ENCODE measurements at places on chromosomes 5 and 9.

DNA sequence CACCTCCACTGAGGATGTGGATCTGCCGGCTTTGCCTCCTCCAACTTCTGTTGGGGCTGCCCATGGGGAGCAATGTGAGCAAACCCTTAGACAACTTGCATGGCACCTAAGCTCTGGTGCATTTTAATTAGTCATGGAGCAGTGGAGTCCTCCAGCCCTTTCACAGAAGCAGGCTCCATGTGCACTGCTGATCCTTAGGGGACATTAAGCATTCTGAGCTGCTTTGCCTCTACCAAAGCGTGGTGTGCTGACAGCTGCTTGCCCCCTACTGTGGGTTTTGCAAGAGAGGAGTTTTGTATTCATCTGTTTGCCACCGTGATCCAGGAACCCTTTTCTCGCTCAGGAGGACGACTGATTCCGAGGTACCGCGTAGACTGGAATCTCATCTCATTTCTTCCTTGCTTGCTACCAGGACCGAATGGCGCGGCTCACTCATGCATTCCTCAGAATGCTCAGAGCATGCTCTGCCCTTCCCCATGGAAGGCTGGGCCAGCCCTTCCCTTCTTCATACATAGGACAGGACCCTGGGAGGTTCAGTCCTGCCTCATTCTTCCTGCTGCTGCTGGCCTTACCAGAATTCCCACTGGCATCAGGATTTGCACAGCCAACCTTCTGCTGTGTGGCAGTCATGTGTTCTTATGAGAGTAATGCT is 432.5 kb downstream of the GADD45G start:
- DNase-seq: no peak

- no peak for DNase-seq
Measured at GRCh38 chr9:134454476-134454857, 128.2 kb downstream of the RXRA start.

DNA sequence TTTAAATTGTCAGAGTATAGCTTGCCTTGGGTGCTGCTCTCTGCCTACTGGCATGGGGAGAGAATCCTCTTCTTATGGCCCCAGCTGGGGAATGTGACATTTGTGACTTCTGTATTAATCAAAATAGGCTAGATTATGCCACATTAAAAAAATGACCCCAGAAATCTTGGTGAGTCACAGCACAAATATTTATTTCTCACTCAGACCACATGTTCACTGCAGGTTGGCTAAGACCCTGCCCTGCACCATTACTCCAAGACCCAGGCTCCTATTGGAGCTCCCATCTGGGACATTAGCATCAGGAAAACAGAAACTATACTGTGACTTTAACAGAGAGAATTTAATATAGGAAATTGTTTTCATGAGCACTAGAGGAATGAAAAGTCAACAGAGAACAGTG is 16.6 kb upstream of the WHRN start:
- DNase-seq: no peak

GRCh38 chr5:136034492-136034891 is 5.7 kb downstream of the TGFBI start:
- no peak for DNase-seq

GRCh38 chr5:83220331-83220730 is 143.0 kb downstream of the XRCC4 start:
- no peak for DNase-seq

DNA sequence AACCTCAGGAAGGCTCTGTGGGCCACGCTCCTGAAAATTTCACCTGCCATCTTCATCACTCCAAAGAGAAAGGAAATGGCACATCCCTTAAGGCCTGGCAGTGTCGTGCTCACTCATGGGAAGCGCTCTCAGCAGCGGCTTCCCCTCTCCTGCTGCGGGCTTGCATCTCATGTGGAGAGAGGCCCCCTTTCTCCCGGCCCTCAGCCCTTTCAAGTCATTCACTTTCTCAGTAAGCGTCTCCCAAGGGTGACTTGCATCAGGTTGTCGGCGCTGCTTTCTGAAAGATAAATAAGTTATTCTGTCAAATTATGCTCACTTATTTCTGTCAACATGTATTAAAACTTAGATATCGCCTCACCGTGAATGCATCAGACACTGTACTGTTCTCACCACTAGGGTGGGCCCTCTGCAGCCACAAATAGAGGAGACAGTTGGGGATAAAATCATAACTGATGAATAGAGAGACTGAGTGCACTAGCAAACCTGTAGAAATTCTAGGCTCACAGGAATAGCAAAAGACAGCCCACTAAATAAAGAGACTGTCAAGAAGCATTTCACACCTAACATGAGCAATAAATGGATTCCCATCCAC is 174.6 kb downstream of the RFK start:
- DNase-seq: no peak

DNA sequence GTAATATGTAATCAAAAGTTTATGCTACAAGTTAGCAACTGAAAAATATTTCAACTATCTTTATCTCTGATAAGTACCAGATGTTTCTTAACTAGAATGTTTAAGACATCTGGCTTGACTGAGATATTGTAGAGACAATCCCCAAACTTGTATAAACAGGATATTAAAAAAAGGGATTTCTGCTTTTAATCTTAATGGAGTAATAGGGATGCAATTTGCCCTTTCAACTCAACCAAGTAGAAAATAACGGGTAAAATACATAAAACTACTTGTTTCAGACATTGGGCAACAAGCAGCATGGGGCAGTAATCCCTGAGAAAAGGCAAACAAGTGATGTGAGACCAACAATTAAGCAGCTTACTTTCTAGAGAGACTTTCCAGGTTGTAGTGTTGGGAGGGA is 9.4 kb upstream of the ADAMTS12 start:
- DNase-seq: no peak

- no peak for DNase-seq
Measured at GRCh38 chr5:35198686-35199085, 31.6 kb downstream of the PRLR start.

DNA sequence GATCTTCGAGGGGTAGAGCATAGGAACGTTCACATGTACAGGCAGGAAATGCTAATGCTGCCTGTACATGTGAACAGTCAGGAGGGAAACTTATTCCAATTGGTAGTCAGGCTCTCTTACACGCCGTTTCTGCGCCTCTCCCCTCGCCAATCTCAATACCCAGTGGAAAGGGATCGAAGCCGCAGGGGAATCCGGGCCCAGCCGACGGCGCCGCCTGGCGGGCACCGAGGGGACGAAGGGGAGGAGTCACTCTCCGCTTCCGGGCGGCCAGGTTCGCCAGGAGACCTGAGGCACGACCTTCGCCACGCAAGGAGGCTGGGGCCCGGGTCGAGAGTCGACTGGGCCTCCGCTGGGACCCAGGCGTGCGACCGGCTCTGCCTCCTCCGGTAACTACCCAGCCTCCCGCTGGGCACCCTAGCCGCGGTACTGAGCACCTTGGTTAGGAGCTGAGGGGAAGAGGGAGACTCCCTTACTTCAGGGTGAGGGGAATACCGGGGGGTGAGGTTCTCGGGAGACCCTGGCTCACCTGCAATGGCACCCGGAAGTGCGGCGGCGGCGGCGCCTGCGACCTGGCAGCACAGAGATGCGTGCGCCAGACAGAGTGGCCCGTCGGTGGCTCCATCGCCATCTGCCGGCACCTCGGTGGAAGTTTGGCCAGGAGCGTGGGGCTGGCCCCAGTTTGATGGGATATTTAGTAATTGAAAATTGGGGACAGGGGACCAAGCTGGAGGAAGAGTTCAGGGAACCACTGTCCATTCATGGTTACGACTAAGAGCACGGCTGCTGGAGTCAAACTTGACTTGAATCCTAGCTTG is at the start of gene PIGO:
Gene PIGO, minus strand, starts transcription at position 557 of the 815 bp plus-strand sequence. CDS start 1,026 bp downstream, outside the sequence.
- DNase-seq: peak; percentile 83

DNA sequence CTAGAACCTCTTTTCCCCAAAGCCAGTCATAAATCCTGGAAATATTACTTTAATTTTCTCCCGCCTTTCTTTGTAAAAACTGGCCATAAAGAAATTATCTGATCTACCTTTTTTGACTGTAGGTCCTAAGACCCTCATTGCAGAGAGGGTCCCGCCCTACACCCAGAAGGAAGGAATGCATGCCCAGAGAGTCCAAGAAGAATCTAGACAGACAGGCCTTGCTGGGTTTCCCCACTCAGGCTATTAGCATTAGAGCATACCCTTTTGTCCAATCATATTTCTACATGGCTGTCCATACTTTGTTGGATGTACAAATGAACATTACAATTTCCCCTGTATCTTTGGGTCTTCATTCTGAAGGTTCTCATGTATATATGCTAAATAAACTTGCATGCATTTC is 1.9 kb upstream of the ATG10 start:
- no peak for DNase-seq

GRCh38 chr5:150386024-150386855 is 26.5 kb downstream of the CD74 start:
- no peak for DNase-seq

DNA sequence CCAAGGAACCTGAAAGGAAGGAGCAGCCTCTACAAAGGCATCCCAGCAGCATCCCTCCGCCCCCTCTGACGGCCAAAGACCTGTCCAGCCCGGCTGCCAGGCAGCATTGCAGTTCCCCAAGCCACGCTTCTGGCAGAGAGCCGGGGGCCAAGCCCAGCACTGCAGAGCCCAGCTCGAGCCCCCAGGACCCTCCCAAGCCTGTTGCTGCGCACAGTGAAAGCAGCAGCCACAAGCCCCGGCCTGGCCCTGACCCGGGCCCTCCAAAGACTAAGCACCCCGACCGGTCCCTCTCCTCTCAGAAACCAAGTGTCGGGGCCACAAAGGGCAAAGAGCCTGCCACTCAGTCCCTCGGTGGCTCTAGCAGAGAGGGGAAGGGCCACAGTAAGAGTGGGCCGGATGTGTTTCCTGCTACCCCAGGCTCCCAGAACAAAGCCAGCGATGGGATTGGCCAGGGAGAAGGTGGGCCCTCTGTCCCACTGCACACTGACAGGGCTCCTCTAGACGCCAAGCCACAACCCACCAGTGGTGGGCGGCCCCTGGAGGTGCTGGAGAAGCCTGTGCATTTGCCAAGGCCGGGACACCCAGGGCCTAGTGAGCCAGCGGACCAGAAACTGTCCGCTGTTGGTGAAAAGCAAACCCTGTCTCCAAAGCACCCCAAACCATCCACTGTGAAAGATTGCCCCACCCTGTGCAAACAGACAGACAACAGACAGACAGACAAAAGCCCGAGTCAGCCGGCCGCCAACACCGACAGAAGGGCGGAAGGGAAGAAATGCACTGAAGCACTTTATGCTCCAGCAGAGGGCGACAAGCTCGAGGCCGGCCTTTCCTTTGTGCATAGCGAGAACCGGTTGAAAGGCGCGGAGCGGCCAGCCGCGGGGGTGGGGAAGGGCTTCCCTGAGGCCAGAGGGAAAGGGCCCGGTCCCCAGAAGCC is 30.8 kb downstream of the CD180 start:
- DNase-seq: peak; percentile 61

DNA sequence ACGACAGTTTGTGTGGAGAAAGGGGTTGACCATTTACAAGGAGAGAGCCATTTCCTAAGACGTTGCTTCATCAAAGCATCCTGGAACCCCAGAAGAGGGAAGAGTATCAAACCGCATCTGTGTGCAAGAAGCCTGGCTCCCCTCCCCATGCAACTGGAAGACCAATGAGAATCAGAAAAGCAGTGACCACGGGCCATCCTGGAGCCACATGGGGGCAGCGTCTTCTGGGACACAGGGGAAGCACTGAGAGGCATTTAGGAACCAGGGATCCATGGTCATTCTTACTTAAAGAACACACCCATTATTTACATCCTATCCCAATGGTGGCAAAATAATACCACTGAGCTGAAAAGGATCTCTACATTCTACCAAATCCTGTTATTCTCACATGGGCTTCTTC is 29.3 kb downstream of the SEMA5A start:
- no peak for DNase-seq

DNA sequence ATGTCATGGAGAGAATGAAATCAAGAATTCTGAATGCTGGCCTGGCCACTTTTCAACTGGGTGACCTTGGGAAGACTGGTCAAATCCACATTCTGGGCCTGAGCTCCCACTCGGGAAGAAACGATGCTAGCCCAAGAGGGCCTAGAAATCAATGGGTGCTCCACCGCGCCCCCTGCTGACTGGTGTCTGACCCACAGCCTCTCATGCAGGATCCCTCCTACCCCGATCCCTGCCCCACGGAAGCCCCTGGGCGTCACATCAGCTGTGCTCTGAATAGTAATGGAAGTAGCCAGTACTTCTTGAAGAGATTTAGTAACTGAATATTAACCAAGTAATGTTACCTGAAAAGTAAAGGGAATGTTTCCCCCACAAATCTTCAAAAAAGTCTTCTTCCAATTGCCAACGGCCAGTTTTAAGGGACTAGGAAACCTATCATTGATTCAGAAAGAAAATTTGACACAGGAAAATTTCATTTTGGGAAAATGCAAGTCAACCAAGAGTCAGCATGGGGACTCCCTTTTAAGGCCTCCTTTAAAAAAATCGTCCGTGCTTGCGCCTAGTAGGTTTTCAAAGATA is 43.9 kb downstream of the CRB2 start:
- peak; percentile 35 for DNase-seq

GRCh38 chr5:6728011-6728794 is 15.0 kb downstream of the TENT4A start:
- DNase-seq: no peak

DNA sequence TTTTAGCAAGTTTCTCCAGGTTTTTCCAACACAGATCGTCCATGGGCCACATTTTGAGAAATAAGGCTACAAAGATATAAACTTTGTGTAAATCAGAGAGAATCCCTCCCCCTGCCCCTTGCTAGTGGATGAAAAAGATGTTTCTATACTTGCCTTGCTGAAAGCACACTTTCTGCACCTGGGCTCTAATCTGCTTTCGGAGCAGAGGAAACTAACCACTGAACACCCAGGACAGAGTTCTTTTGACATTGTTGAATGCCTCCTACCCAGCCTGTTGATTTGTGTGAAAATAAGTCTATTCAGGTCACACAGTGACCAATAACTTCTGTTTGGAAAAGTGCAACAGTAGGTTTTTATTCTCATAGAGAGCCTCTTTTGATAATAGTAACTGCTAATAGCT is 7.5 kb downstream of the ADRB2 start:
- DNase-seq: no peak

DNA sequence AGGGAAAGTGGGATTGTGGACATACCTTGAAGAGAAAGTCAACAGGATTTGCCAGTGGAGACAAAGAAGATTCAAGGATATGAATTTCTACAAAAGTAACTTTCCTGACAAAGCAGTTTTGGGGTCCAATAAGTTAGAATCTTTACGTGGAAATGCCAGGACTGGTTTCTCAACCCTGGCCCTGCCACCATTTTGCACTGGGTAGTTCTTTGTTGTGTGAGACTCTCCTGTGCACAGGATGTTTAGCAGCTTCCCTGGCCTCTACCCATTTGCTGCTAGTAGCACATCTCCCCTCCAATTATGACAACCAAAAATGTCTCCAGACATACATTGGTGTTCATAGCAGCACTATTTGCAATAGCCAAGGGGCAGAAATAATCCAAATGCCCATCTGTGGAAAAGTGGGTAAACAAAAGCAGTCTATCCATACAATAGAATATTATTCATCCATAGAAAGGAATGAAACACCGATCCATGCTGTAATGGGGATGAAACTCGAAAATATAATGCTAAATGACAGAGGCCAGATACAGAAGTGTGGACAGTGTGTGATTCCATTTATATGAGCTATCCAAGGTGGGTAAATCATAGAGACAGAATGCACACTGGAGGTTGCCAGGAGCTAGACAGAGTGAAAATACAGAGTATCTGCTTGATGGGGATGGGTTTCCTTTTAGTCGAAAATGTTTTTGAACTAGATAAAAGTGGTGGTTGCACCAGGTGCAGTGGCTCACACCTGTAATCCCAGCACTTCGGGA is 91.4 kb downstream of the NSUN2 start:
- no peak for DNase-seq

- DNase-seq: no peak
Measured at GRCh38 chr9:8351436-8351835, 551.9 kb upstream of the DMAC1 start.

- DNase-seq: no peak
Measured at GRCh38 chr9:133979921-133980863, 11.9 kb downstream of the VAV2 start.

- DNase-seq: no peak
Measured at GRCh38 chr5:56938858-56939257, 13.1 kb downstream of the MIER3 start.
